Right kidney (tissue), 9 donors: ENCODE measurements at places on chromosomes 2 and 18.

GRCh38 chr2:177812713-177813396 lies 259.7 kb downstream of the PDE11A start:
- DNase-seq, result no peak

GRCh38 chr2:189285349-189285748 lies 105.8 kb upstream of the COL5A2 start:
- no peak for DNase-seq

- DNase-seq, result no peak
These were observed 41.4 kb downstream of the THUMPD2 start for GRCh38 chr2:39737661-39738060.

DNA sequence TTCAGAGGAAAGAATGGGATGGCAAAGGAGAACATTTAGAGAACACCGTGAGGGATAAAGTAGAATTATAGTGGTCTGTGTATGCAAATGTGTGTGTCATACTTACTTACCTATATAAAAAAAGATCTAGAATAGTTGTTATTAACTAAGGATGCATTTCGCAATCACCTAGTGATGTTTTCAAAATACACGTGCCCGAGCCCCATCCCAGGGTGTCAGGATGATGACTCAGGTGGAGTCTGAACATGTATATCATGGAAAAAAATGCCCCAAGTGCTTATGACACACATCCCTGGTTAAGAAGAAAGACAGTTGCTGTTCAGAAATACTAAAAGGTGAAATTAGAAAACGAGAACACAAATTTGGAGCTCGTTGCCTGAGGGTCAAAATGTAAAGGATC lies 109.0 kb downstream of the CERS6 start:
- DNase-seq, result no peak

DNA sequence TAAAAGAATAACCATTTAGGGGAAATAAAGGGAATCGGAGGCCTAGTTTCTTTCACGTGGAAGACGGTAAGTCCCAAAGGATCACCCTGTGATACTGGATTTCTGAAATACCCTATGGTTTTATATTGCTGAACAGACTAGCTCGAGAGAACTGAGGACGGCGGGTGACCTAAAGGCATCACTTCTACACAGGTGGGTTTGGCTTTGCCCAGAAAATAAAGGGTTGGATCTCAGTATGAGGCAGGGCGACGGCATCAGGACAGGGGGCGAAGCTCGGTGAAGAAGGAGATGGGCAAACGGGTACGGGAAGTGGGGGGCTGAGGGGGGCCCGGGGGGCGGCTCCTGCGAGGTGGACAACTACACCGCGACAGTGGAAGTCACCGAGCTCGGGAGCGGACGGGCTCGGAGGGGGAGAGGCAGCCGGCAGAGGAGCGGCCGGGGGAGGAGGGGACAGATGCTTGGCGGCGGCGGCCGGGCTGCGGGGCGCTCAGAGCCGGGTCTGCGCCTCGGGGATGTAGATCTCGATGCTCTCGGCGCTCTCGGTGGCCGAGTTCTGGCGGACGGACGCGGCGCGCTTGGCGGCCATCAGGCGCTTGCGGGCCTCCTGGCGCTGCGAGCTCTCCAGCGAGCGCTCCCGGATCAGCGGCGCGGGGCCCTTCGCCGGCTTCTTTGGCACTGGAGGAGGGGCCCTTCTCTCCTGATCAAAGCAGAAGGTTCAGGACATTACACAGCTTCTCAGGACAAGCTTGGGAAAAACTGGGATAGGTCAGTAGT lies 48.9 kb downstream of the TGIF1 start:
- peak; percentile 72 for DNase-seq

DNA sequence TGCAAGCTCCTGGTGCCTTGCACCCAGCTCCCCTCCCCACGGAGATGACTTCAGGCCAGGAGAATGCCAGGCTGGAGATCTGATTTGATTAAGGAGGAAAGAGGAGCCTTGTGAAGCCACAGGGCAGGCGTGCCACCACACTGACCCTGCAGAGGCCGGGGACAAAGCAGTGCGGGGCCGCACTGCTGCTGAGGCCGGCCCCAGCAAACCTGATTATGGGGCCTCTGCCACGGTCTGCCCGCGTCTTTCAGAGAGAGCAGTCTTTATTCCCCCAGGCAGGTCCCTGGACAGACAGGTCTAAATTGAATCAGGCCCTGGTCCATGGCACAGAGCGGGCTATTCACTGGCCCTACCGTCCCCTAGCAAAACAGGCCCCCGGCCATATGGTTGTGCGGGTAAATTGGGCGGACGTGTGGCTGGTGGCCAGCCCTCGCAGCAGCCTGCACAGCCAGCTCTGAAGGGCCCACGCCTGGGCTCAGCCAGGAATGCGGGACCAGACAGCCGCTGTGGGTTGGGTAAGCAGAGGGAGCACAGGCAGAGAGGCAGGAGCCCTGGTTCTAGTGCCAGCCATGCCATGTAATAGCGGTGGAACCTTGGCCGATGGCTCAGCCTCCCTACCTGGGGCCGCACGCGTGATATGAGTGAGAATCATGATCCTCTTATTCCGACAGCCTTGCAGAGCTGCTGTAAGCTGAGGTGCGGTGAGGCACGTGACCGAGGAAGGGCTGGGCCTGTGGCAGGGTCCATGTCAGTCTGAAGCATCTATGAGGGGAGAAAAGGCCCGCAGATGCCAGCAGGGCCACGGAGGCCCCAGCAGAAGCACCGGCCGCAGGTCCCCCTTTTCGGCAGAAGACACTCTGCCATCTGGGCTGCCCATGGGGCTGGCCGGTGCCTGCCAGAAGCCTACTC lies 97.3 kb upstream of the MYCN start:
- peak; percentile 50 for DNase-seq

GRCh38 chr2:122531290-122532071 lies 776.0 kb downstream of the TSN start:
- DNase-seq, result no peak

- peak; percentile 73 for DNase-seq
These were observed 822 bp downstream of the GDF7 start for GRCh38 chr2:20667531-20668401.

- no peak for DNase-seq
These were observed 22.5 kb upstream of the NDUFV2 start for GRCh38 chr18:9079818-9080528.

- no peak for DNase-seq
These were observed 397.2 kb upstream of the CDH2 start for GRCh38 chr18:28574175-28574574.

DNA sequence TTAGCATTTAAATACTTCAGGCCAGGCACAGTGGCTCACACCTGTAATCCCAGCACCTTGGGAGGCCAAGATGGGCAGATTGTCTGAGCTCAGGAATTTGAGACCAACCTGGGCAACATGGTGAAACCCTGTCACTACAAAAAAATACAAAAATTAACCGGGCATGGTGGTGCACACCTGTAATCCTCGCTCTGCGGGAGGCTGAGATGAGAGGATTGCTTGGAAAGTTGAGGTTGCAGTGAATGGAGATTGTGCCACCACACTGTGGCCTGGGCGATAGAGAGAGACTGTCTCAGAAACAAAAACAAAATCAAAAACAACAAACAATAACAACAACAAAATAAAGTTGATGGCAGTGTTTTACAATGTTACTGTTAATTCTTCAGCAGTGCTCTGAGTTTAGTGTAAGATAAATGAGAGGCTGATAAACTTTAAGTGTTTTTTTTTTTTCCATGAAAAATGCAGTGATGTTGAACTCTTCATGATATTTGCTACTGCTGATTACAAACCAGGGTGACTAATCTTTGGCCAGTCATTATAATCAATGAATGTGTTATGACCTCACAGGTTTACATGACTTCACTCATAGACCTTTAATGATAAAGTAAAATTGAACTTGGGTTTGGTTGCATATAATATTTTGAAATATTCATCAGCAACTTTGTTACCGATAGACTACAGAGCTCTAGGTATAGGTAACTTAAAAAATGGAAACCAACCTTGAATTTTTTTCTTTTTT lies 2.5 kb downstream of the ITGAV start:
- no peak for DNase-seq

GRCh38 chr2:67258122-67258521 lies 139.0 kb upstream of the ETAA1 start:
- DNase-seq, result no peak

DNA sequence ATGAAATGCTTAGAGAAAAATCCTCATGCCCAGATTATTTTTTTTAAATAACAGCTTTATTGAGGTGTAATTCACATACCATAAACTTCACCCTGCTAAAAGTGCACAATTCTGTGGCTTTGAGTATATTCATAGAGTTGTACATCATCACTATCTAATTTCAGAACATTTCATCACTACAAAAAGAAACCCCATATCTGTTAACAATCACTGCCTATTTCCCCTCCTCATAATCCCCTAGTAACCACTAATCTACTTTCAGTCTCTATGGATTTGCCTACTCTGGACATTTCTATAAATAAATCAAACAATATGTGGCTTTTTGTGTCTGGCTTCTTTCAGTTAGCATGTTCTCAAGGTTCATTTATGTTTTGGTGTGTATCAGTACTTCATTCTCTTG lies 51.4 kb downstream of the OSBPL1A start:
- DNase-seq, result no peak

- no peak for DNase-seq
These were observed 85.3 kb upstream of the RANBP2 start for GRCh38 chr2:108634011-108634410.
